ENCODE measurements at places on chromosomes 2 and 18.

GRCh38 chr18:45751766-45752165 lies 27.8 kb downstream of the SLC14A1 start:
- no peak for DNase-seq

GRCh38 chr2:10844097-10844496 lies 31.5 kb upstream of the PDIA6 start:
- DNase-seq = peak; percentile 96

GRCh38 chr18:44509048-44509447 lies 171.6 kb upstream of the SETBP1 start:
- DNase-seq = no peak

DNA sequence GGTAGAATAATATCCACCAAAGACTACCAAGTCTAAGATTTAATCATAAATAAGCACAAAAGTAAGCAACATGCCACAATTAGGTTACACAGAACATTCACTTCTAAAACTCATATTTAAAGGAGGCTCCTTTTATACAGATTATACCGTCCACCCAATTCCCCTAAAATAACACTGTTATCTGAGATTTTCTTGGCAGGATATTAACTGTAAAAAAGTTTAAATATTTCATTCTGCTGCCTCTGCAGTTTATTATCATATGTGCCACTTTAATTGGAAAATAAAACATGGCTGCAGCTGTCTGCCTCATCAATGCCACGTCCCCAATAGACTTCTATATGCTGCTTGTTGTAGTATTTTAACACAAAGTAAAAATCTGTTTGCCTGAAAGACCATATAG lies 140.9 kb downstream of the DTNB start:
- no peak for DNase-seq

GRCh38 chr2:128284037-128284441 lies 34.6 kb downstream of the HS6ST1 start:
- DNase-seq = no peak

GRCh38 chr2:177772529-177772928 lies 300.0 kb downstream of the PDE11A start:
- no peak for DNase-seq

GRCh38 chr18:44680273-44681075 lies at the start of gene SETBP1:
TSS of gene SETBP1 (plus strand) at chr18:44680888. CDS start at chr18:44701347, 20,459 bp downstream.
- DNase-seq = peak; percentile 12

DNA sequence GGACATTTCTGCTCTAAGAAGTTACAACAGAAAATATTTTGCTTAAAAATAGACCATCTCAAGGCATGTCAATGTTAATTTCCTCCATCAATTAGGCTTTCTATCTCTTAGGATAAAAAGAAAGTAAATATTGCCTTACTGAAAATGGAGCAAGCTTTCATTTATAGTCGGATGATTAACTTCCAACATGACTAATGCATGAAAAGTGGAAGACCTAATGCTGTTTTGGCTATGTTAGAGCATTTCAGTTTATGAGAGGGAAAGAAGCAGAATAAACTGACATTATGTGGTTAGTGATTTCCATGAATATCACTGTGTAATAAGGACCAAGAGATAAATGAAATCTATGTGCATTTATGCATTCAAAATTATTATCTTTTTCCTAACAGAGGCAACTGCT lies 475.2 kb upstream of the UBE2E3 start:
- DNase-seq = no peak

DNA sequence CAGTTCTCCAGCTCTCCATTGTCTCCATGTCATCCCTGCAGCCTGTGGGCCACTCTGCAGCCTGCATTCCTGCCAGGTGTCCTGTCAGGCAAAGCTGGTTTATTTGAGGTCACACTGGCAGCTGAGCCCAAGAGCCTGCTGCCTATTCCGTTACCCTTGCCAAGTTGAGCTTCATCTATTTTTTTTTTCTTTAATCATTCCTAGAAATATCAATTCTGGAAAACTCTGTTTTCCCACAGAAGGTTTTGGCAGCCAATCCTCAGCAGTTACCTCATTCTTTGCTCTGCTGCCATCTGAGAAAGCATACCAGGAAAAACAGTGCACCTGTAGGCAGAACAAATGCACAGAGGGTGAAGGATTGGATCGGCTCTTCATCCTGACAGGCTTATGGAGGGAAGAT lies 411.0 kb upstream of the ACVR2A start:
- DNase-seq = no peak

DNA sequence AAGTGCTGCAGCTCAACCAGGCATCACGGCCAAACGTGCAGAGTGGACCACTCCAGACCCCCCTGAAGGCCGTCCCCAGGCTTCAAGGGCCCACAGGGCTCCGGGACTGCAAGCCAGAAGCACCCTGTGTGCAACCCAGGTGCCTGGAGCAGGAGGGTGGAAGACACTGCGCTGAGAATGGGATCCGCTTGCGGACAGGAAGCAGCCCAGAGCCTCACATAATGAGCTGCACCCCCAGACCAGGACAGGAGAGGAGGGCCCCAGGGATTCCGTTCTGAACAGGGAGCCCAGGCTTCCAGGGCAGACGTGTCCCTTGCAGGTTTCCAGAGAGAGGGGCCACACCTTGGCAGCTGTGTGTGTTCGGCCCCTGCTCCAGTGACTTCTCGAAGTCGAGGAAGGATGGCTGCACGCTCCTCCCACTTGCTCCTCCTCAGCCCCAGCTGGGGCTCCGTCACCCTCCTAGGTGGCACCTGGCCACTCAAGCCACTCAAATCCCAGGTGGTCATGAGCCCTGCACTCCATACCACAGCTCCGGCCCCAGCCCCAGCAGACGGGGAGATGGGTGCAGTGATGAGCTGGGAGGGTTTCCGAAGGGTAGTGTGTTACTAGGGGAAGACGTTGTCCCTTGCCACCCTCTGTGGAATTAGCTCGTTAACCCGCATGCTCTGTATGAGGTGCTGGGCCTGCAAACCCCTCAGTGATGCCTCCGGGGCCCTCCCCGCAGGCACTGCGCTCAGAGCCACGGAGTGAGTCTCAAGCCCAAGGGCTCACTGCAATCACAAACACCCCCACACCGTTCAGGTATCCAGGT lies 79.2 kb downstream of the NDUFA10 start:
- no peak for DNase-seq

GRCh38 chr2:144780983-144781382 lies 261.1 kb upstream of the ZEB2 start:
- no peak for DNase-seq

DNA sequence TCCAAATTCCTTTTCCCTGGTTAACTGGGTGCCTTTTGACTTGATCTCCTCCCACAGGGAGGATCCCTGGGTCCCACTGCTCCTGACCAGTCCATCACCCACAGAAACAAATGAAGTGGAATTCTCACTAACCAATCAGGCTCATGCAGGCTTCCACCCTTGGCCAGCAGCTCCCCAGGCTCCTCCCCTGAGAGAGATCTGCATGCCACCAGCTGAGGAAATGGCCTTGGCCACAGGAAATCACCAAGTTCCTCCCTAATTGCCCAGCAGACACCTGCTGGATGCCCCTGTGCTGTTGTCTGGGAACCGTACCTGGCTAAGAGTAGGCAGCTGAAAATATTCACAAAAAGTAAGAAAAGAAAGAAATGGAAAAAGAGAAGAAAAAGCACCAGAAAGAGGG lies 207.4 kb downstream of the NCK2 start:
- no peak for DNase-seq

- DNase-seq = no peak
Measured at GRCh38 chr2:234865040-234865439, 86.8 kb upstream of the SH3BP4 start.

DNA sequence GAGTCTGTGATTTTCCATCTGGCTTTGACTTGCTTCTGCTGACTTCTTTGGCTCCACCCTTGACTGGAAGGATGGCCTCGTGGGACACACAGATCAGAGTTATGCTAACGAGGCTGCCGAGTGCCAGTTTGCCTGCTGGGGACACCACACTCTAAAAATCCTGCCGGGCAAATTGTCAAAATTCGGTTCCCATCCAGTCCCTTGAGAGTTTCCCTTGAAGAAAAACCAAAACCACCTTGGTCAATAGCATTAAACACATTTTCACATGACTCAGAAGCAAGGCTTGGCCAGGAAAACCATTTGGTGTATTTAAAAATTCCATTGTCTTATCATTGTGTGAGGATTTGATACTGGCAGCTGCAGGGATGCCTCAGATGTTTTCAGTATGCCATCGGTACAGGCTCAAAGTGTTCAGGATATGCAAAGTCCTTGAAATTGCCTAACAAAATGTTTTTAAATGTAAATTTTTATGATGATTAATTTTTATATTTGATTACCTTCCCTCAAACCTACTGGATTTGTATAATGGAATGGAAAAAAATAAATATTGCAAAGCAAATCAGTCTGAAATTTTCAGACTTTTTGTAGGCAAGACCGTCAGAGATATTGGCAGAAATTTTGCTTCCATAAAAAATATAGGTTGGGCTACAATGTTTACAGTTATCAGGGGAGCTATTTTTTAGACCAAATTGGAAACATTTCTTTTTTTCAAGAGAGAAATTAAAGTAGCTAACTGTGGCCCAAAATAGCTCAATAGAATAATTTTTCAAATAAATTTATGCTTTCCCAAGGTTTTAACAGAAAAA lies 41.6 kb downstream of the KCNE4 start:
- no peak for DNase-seq

- peak; percentile 1 for DNase-seq
Measured at GRCh38 chr18:9612215-9612830, 2.0 kb downstream of the PPP4R1 start.

- no peak for DNase-seq
Measured at GRCh38 chr2:28356095-28356911, 36.4 kb upstream of the FOSL2 start.

- DNase-seq = no peak
Measured at GRCh38 chr2:175074478-175074877, 69.3 kb upstream of the CHN1 start.

DNA sequence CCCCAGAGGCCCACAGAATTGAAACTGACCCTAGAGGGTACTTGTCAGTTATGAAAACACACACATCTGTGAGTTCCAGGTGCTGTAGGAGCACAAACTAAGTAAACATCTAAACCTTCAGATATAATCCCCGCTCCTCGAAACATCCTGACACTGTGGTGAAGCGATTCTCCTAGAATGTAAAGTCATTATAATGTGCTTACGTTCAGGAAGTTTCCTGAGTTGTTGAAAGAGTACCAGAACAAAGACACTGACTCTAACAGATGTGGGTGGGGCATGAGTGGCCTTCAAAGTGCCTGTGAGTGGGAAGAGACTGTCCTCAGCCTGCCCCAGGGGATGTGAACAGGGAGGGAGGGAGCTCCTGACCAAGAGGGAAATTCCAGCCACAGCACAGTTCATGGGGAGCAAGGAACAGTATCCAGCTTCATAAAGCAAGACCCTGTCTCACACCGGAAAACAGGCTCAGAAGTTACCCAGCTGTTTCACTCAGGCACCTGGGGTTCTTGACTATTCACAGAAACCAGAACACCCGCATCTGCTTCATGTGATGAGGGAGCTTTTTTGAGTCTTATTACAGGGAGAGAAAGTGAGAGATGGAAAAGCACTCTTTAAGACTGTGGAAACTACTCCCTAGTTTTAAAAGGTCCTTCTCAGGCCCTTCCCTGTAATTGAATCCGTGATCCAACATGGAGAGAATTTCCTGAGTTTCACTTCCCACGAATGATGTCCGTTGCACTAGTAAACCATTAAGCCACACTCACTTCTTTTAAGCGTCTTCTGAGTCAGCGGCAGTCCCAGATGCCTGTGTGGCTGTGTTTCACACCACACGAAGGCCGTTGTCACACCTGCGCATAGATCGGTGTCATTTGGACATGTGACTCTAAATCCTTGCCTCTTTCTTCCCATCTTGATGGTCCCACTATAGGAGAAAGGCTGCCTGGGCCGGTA lies 88.6 kb upstream of the EML6 start:
- DNase-seq = peak; percentile 60

DNA sequence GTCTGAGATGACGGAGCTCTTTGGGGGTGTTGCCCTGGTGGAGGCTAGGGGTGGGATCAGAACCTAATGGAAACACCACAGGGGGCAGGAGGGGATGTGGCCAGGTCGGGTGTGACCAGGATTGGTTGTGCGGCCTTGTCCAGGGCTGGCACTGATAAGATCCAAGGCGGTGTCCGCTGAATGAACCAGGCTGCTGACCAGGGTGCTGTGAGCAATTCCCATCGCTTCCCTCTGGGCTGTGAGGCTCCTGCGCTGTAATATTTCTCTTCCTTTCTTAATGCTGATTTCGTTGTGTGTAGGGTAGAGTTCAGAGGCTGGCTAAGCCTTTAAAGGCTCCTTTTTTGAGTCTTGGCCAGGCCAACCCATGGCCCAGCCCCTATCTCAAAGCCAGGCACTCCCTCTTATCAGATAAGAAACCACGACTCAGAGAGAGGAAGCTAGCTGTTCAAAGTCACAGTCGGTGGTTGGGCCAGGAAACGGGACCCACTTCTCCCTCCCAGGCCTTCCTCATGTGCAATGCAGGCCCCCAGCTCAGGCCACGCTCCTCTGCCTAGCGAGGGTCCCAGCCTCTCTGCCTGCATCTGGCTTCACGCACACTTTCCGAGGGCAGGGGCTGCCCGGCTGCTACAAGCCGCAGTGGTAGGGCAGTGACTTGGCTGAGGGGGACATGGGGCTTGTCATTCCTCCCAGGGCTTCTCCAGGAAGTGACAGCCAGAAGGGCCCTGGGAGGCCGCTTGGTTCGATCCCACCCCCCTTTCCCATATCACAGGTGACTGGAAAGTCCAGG lies 26.0 kb upstream of the FOSL2 start:
- DNase-seq = no peak

DNA sequence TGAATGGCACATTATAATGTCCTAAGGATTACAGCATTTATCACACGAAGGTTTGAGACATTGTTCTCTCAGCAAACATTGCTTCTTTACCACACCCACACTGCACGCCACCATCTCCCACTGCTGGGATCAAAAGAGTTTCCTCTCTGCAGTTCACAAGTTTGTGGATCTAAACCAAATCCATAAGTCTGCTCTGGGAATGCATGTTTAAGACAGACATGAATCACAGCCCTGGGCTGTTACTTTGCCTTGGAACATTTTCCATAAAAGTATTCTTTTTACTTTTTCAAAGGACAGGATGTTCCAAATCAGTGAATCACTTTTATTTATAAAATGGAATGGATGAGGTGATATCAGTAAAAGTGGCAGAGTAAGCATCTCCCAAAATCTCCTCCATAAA lies 36.1 kb downstream of the STPG4 start:
- DNase-seq = no peak

GRCh38 chr2:20574930-20575329 lies 76.0 kb downstream of the HS1BP3 start:
- no peak for DNase-seq

- DNase-seq = no peak
Measured at GRCh38 chr2:53784436-53784835, 2.3 kb downstream of the ASB3 start.

- DNase-seq = no peak
Measured at GRCh38 chr18:45617284-45617683, 2.0 kb downstream of the SLC14A2 start.

GRCh38 chr2:54881759-54882158 lies 158.3 kb downstream of the EML6 start:
- no peak for DNase-seq
